ENCODE measurements at places on chromosomes 13 and 19. TPM values are rescaled to one million over a fixed set of nuclear protein-coding genes. Genes with fewer than 3 reads are reported as not detected.

The NLRP7 gene
- total RNA-seq: 0.14 TPM

GRCh38 chr13:42950181-42950580 is 41.9 kb downstream of the EPSTI1 start:
- no peak overlapping the region for H3K4me3 ChIP-seq
- H3K4me1 ChIP-seq: no peaks in the 10 kb centered on the region
- peaks cover 100% of the 10 kb centered on the region for H3K36me3 ChIP-seq
- DNase-seq: no peak
- no peaks in the 10 kb centered on the region for H3K27me3 ChIP-seq

The FCER2 gene
- total RNA-seq: 43.0 TPM

The PRODH2 gene
- not detected for total RNA-seq

DNA sequence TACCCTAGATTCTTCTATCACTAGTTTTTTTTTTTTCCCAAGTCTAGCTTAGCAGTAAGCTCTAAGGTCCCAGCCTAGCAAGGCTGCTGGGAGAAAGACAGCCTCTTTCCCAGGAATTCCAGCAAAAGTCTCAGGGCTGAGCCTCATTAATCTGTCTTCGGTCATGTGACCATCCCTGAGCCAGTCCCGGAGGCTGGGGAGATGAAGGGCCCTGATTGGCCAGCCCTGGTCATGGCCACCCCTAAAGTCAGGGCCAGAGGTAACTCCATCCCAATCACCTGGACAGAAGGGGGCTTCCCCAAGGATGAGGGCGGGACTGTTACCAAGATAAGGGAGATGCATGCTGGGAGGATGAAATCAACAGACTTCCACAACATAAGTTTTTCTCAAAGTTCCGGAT is 43.3 kb downstream of the CCNE1 start:
- peaks cover 16% of the 10 kb centered on the region for H3K27me3 ChIP-seq
- H3K36me3 ChIP-seq: no peaks in the 10 kb centered on the region
- DNase-seq: no peak

DNA sequence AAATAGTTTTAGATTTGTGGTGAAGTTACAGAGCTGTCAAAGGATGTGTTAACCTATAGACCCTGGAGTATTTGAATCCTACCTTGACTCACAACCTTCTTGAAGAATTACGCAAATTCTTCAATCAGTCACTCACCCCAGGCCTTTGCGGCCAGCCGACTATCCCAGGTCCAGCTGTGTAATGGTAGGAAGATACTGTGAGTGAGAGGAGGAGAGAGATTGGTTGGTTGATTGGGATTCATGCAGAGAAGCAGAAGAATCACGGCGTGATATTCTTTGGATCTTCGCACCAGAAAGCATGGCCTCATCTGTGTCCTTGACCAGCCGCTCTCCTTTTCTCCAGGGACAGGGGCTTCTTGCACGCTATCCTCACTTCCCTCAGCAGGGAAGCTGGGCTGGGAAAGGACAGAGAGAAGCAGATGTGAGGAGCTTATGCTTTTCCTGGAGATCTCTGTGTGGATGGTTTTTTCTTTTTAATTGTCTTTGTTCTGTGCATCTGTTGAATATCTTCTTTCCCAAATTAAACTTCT is 249.1 kb downstream of the GGACT start:
- no peak overlapping the region for H3K4me3 ChIP-seq
- no peak overlapping the region for H3K27ac ChIP-seq
- DNase-seq: no peak
- H3K36me3 ChIP-seq: peaks cover 53% of the 10 kb centered on the region

- no peaks in the 10 kb centered on the region for H3K36me3 ChIP-seq
- no peak overlapping the region for H3K4me3 ChIP-seq
- no peaks in the 10 kb centered on the region for H3K4me1 ChIP-seq
- H3K27ac ChIP-seq: no peak overlapping the region
Measured at GRCh38 chr13:80840316-80840976, 499.5 kb upstream of the SPRY2 start.

The RFX1 gene
- total RNA-seq: 18.9 TPM

- no peaks in the 10 kb centered on the region for H3K27me3 ChIP-seq
- no peak overlapping the region for H3K27ac ChIP-seq
- H3K4me3 ChIP-seq: no peak overlapping the region
Measured at GRCh38 chr19:43229315-43229714, 23.9 kb upstream of the PSG4 start.

DNA sequence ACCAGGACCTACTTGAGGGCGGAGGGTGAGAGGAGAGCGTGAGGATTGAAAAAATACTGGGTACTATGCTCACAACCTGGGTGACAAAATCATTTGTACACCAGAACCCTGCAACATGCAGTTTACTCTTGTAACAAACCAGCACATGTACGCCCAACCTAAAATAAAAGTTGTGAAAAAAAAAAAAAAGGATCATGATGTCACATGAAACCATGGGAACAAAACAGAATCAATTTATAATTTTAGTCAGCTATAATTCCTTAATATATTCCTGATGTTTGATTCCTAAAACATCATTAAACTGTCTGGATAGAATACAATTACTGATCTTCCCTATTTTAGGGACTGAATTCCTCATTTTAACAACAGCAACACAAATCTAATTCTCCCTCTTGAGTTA is 160.6 kb upstream of the SPRY2 start:
- H3K27ac ChIP-seq: no peak overlapping the region
- H3K4me1 ChIP-seq: no peaks in the 10 kb centered on the region
- DNase-seq: no peak
- H3K36me3 ChIP-seq: no peaks in the 10 kb centered on the region
- no peak overlapping the region for H3K4me3 ChIP-seq
- no peaks in the 10 kb centered on the region for H3K27me3 ChIP-seq

- H3K27me3 ChIP-seq: no peaks in the 10 kb centered on the region
- H3K4me3 ChIP-seq: no peak overlapping the region
- no peaks in the 10 kb centered on the region for H3K36me3 ChIP-seq
- H3K27ac ChIP-seq: no peak overlapping the region
- H3K4me1 ChIP-seq: no peaks in the 10 kb centered on the region
- no peak for DNase-seq
Measured at GRCh38 chr13:107690181-107690580, 525.2 kb downstream of the LIG4 start.

GRCh38 chr13:37109051-37109678 is 3.7 kb upstream of the CSNK1A1L start:
- H3K27ac ChIP-seq: no peak overlapping the region
- H3K27me3 ChIP-seq: no peaks in the 10 kb centered on the region
- no peak for DNase-seq
- H3K4me3 ChIP-seq: no peak overlapping the region
- no peaks in the 10 kb centered on the region for H3K36me3 ChIP-seq

- H3K36me3 ChIP-seq: no peaks in the 10 kb centered on the region
- H3K27me3 ChIP-seq: no peaks in the 10 kb centered on the region
- no peak overlapping the region for H3K27ac ChIP-seq
- no peak for DNase-seq
- no peak overlapping the region for H3K4me3 ChIP-seq
Measured at GRCh38 chr19:1189419-1189818, 15.4 kb upstream of the SBNO2 start.

- no peak for DNase-seq
- H3K27ac ChIP-seq: no peak overlapping the region
- H3K27me3 ChIP-seq: peaks cover 15% of the 10 kb centered on the region
- no peaks in the 10 kb centered on the region for H3K4me1 ChIP-seq
- no peak overlapping the region for H3K4me3 ChIP-seq
- H3K36me3 ChIP-seq: no peaks in the 10 kb centered on the region
Measured at GRCh38 chr13:93231867-93232266, 5.3 kb downstream of the GPC6 start.
